Endothelial cell (in vitro differentiated cells): ENCODE measurements at places on chromosomes 3 and 15.

DNA sequence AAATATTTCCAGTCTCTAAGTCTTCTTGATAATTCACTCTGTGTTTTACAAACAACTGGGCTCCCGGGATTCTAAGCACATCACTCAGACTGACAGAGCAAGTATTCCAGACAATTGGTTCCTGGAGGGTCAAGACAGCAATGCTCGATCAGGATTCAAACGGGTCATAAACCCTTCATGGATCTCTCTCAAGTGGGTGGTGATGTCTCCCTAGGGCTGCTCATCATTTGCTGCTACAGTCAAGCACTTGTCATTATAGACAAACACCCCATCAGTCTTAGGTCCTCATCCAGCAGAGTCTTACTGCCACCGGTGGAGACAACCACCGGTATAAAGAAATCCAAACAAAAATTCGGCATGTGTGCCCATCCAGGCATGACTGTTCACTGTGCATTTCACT lies 921.1 kb downstream of the FHIT start:
- no peak overlapping the region for H3K27ac ChIP-seq
- no peaks in the 10 kb centered on the region for H3K36me3 ChIP-seq
- H3K4me3 ChIP-seq = no peak overlapping the region

GRCh38 chr3:176566757-176567156 lies 630.5 kb downstream of the TBL1XR1 start:
- no peaks in the 10 kb centered on the region for H3K4me1 ChIP-seq
- H3K36me3 ChIP-seq = no peaks in the 10 kb centered on the region
- H3K27me3 ChIP-seq = no peaks in the 10 kb centered on the region

DNA sequence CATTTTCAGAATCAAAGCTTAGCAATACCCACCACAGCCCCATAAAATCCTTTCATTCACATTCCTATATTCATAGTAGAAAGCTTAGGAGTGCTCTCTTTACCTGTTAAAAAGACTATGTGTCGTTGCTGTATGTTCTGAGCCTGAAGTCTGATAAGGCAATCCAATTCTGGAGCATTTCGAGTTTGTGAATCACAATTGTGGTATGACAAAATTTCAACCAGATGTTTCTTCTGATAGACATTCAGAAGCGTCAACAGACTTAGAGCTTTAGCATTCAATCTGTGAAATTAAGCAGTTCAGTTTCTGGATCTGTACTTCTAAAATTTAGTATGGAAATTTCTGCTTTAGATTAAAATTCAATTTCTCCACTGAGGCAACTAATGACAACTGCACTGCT lies 58.3 kb downstream of the TASOR start:
- H3K27me3 ChIP-seq = no peaks in the 10 kb centered on the region
- H3K27ac ChIP-seq = no peak overlapping the region
- no peaks in the 10 kb centered on the region for H3K4me1 ChIP-seq
- H3K36me3 ChIP-seq = peaks cover 17% of the 10 kb centered on the region
- H3K4me3 ChIP-seq = no peak overlapping the region
- DNase-seq = no peak

DNA sequence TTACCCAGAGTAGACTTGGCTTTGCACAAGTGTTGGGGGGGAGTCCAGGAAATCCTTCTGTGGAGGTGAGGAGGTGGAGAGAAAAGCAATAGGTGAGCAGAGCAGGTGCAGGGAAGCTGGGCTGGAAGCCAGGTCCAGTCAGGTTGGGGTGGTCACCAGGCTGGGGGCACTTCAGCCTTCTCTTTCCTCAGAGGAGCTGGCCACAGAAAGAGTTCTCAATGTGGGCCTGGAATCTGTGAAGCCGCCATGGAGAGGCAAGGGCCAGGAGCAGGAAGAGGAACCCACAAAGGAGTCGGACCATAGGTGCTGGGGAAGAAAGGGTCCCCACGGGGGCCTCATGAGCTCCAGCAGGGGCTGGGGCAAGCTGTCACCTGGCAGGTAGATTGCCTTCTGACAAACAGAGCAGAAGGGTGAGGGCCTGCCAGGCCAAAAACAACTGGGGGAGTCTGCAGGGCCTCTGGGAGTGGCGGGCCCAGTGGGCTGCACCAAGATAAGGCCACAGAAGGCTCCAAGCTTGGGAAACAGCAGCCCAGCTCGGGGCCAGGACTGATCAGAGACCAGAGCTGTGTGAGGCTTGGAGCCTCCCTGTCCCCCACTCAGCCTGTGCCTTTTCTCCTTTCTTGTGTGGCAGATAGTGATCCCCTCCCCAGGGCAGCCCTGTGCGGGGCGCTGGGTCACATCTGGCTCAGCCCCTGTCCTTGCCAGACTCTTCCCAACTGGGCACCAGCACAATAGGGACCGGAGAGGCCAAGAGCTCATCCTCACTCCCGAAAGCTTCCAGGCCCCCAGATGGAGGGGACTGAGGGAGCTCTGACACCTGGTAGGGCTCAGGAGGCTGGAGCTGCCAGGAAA lies 53.0 kb upstream of the FGD5 start:
- no peak overlapping the region for H3K27ac ChIP-seq
- H3K36me3 ChIP-seq = peaks cover 3% of the 10 kb centered on the region
- H3K4me1 ChIP-seq = peaks cover 48% of the 10 kb centered on the region
- H3K4me3 ChIP-seq = no peak overlapping the region
- peaks cover 25% of the 10 kb centered on the region for H3K27me3 ChIP-seq

DNA sequence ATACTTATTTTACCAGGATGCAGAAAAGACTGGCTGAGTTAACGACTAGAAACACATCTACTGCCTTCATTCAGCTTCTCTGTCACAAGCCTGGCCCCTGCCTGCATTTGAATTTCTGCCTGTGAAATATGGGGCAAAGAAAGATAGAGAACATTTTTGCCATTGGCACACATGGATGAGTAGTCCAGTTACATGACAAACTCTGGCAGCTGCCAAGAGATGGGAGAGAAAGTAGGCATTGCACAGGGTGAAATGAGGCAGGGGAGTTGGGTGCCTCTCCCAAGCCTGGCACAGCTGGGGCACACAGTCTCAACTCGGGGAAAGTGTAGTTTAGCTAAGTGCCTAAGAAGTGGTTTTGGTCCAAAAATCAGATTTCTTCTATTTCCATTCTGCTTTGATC lies 24.0 kb downstream of the ANXA2 start:
- H3K4me3 ChIP-seq = no peak overlapping the region
- peaks cover 21% of the 10 kb centered on the region for H3K4me1 ChIP-seq
- no peak for DNase-seq
- H3K27ac ChIP-seq = no peak overlapping the region
- peaks cover 17% of the 10 kb centered on the region for H3K36me3 ChIP-seq
- H3K27me3 ChIP-seq = no peaks in the 10 kb centered on the region

DNA sequence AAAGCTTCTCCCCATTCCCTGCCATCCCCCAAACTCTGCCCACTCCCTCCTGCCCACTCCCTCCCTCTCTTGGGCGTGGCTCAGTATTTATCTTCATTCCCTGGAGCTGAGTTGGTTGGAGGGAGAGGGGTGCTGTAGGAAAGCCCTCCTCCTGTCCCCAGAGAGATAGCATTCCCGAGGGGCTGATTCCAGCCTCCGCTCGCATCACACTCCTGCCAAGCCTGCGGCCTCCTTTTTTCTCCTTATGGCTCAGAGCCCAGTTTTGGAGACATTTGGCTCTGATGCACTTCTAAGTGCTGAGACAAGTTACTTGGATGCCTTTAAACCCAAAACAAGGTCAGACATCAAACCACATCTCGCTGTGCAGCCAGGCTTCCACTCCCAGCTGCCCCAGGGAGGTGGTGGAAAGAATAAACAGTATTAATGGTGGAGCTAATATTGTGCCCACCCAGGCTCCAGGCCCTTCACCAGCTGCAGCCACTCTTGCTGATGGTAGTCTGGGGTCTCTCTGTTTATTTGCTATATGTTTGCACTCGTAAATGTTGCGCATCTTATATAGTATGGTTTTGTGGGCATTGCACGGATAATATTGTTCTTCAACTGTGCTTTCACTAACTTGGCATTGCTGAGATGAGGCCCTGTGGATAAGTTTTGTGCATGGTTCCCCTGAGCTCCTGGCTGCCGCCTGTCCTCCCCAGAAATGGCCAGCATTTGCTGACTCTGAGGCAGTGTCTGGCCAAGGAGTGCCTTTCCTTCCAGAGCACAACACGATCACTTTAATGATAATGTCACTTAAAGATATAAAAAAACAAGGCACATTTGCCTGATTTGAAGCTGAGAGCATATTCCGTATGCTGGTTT lies 157.2 kb downstream of the LRRC28 start:
- H3K4me1 ChIP-seq = no peaks in the 10 kb centered on the region
- H3K4me3 ChIP-seq = no peak overlapping the region
- no peak for DNase-seq
- H3K36me3 ChIP-seq = no peaks in the 10 kb centered on the region

- no peaks in the 10 kb centered on the region for H3K27me3 ChIP-seq
- H3K4me3 ChIP-seq = no peak overlapping the region
- no peak overlapping the region for H3K27ac ChIP-seq
- H3K4me1 ChIP-seq = peaks cover 5% of the 10 kb centered on the region
- H3K36me3 ChIP-seq = no peaks in the 10 kb centered on the region
Observed at GRCh38 chr15:62453981-62454380, 288.9 kb upstream of the C2CD4B start.

- H3K4me1 ChIP-seq = no peaks in the 10 kb centered on the region
- no peak overlapping the region for H3K4me3 ChIP-seq
- peaks cover 28% of the 10 kb centered on the region for H3K36me3 ChIP-seq
- peaks cover 1% of the 10 kb centered on the region for H3K27me3 ChIP-seq
Observed at GRCh38 chr3:46915297-46915822, 37.8 kb downstream of the PTH1R start.
